ENCODE measurements at places on chromosomes 16 and 17. TPM values are rescaled to one million over a fixed set of nuclear protein-coding genes. Genes with fewer than 3 reads are reported as not detected.

DNA sequence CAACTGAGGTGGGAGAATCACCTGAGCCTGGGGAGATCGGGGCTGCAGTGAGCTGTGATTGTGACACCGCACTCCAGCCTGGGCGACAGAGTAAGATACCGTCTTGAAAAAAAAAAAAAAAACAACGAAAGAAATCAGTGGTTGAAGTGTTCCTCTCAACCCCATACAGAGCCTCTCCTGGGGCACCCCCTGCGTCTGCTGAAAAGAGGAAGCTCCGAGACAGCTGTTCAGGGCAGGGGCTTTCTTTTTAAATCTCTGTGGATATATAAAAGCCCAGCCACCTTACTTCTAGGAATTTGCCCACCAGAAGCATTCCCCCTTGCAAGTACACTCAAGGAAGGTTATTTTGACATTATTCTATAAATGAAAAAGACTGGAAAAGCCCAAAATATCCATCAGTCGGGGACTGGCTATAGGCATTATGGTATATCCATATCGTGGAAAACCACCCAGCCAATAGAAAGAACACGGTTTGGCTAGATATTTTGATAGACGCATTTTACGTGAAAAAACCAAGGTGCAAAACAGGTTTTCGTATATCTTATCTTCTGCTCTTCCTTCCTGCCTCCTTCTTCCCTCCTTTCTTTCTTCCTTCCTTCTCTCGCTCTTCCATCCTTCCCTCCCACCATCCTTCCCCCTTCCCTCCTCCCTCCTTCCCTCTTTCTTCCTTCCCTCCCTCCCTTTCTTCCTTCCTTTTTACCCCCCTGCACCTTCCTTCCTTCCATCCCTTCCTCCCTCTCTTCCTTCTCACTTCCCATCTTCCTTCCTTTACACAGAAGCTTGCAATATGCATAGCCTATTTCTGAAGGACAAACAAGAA lies 9.2 kb upstream of the CCL22 start:
- peak; percentile 32 for DNase-seq

Gene CACNG1
- 112 TPM for total RNA-seq

- no peak for DNase-seq
These were observed 397.7 kb upstream of the PMFBP1 start for GRCh38 chr16:72569677-72570076.

Gene RAB11FIP4
- 0.89 TPM for total RNA-seq

Gene NPIPA8
- 0.22 TPM for total RNA-seq

Gene B9D1
- 5.7 TPM for total RNA-seq

- peak; percentile 3 for DNase-seq
These were observed 83.9 kb upstream of the IRX5 start for GRCh38 chr16:54846766-54847165.

DNA sequence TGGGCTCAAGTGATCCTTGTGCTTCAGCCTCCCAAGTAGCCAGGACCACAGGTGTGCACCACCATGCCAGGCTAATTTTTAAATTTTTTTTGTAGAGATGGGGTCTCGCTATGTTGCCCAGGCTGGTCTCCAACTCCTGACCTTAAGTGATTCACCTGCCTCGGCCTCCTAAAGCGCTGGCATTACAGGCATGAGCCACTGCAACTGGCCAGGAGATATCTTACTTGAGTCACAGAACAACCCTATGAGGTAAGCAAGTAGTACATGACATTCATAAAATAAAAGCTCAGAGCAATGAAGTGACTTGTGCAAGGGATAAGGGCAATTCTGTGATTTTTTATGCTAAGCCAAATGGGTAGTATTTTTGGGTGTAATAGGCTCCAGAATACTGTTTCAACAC lies 57.3 kb downstream of the CDC27 start:
- no peak for DNase-seq

DNA sequence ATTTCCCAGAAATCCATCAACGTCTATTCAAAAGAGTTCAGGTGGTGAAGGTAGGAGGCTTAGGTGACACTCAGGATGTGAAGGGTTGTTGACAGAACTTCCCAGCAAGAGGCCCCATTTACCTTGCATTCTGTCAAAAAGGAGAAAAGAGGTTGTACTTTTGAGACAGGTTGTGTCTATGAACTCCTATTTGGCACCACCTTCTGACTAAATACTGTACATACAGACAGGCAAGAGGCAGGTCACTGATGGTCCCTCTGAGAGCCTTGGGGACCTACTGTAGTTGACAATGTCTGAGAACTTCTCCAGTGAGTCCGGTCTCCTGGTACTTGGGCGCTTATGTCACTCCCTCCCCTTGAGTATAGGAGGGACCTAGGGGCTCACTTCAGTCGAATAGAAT lies 479.3 kb upstream of the ZFHX3 start:
- no peak for DNase-seq

- no peak for DNase-seq
These were observed 79.8 kb downstream of the ENGASE start for GRCh38 chr17:79154446-79154845.

Gene NEUROD2
- total RNA-seq = not detected

Gene HS3ST6
- not detected for total RNA-seq

Gene PRSS33
- not detected for total RNA-seq

DNA sequence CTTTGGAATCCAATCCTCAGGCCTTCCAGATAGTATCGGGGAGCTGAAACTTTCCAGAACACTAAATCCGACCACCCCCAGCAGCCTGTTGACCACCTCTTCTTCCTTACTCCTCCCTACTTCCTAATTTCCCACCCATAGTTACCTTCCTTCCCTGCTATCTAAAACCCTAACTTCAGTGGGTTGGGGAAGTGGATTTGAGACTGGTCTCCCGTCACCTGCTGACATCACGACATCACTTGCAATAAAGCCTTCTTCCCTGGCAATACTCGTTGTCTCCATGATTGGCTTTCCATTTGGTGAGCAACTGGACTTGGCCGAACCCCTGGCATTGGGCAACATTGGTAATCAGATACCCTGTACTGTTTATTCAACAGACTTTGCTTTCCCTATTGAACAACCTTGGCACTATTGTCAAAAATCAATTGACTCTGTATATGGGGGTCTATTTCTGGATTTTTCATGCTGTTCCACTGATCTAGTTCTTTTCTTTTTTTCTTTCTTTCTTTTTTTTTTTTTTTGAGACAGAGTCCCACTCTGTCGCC lies 11.8 kb upstream of the FOXK2 start:
- no peak for DNase-seq

DNA sequence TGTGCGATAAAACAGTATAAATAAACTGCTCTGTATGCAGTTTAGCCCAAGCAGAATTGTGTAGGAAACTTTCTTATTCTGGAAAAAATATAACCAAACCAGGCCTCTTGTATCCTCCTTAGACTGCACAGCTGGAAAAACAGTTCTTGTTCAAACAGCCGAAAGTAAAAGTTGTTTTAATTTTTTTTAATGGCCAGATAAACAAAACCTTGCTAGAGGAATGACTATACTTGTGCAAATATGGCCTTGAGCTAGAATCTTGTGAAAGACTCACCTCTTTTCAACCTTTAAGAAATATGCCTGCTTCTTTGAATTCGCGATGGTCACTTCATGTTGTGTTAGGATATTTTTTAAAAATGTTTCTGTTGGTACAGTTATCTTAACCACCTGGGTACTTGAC lies 114.5 kb upstream of the MAF start:
- peak; percentile 70 for DNase-seq

GRCh38 chr17:17258998-17259397 lies 22.0 kb upstream of the FLCN start:
- DNase-seq = peak; percentile 46

DNA sequence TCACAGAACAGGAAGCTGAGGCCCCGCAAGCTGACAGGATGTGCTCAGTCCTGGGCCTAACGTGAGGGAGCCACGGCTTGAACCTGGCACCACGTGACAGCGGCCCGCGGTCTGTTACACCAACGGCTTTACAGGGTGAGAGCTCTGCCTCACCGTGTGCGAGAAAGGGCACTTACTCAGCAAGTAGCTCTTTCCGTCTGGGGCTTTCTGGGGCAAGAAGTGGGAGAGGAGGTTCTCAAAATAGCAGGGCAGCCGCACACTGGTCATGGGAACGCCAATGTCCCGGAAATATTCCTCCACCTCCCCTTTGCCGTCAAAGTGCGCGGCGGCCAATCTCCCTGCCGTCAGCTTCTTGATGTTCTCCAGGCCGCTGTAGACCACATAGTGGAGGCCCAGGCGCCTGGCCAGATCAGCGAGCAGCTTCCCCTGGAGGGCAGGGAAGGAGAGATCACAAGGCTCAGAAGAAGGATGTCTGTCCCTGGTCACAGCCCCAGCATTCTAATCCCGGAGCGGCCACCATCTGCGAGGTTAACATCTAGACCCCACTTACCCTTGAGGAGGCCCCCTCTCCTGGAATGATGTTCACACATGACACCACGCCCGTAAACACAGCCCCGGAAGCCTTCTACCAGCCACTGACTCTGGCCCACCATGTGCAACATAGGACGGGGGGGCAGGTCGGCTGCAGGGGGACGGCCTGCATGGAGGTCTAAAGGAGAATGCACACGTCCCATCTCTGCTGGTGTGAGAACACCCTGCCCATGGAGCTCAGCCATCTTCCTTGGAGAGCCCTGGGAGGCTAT lies 8.2 kb downstream of the NMRAL1 start:
- DNase-seq = no peak

- DNase-seq = peak; percentile 56
These were observed 35.7 kb downstream of the CACNA1H start for GRCh38 chr16:1188432-1189189.

DNA sequence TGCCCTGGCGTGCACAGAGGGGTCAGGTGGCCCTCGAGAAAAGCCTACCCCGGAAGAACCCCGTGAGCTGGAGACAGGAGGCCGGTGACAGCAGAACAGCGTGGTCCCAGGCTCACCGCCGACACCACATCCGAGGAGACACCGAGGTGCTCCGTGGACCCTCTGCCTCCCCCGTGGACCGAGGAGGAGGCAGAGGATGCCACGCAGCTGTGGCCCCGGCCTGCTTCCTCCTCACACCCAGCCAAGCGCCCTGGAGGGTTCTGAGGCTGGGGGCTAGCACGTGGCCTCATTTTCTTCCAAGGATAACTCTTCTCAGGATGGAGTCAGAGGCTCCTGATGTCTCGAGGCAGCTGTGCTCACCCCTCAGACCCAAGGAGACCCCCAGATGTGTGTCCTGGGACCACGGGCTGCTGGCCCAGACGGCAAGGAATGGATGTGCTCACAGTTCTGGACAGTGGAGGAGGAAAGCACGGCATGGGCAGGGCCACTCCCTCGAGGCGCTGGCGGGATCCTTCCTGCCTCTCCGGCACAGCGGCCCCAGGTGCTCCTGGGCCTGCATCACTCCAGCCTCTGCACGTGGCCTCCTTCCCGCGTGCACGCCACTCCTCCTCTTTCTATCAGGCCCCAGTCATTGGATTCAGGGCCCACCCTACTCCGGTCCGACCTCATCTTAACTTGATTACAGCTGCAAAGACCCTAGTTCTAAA lies 4.4 kb upstream of the PVALEF start:
- DNase-seq = no peak

Gene NLRC3
- total RNA-seq = 0.58 TPM

Gene SNX20
- 0.75 TPM for total RNA-seq

GRCh38 chr16:15686287-15686686 lies 36.2 kb downstream of the NDE1 start:
- DNase-seq = peak; percentile 21

DNA sequence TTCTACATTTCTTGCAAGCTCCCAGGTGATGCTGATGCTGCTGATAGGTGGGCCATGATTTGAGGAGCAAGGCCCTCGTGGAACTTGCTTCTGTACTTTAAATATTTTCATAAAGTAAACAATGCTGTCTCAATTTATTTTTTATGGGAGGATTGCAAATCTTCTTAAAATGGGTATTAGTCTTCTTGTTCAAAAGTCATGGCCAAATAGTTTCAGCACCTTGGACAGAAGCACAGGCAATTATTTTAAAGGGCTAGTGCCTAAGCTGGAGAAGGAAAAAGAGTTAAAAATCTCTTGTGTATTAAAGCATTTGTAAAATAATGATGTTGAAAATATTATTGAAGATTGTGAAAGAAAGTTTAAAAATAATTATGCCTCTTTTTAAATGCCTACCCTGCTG lies 50.5 kb downstream of the GPR139 start:
- peak; percentile 48 for DNase-seq

GRCh38 chr17:31448467-31449077 lies 57.1 kb downstream of the RAB11FIP4 start:
- DNase-seq = peak; percentile 39

Gene IRX5
- 0.35 TPM for total RNA-seq

Gene ADAD2
- total RNA-seq = 0.40 TPM

DNA sequence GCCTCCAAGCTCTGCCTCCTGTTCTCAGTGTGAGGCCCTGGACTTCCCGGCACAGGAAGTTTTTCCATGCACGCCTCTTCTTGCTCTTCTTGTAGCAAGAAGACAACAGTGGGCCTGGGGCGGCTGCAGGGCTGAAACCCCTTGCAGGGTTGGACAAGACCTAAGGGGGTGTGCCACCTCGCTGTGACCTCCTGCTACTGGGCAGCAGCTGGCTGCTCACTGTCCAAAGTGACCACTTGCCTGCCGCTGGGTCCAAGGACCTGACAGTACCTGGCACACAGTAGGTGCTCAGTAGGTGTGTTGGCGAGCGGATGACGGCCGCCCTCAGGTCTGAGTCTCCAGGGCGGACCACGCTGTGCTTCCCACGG lies 331.6 kb downstream of the C16orf95 start:
- DNase-seq = no peak

Gene VTN
- total RNA-seq = 0.58 TPM

Gene TBC1D3
- not detected for total RNA-seq

DNA sequence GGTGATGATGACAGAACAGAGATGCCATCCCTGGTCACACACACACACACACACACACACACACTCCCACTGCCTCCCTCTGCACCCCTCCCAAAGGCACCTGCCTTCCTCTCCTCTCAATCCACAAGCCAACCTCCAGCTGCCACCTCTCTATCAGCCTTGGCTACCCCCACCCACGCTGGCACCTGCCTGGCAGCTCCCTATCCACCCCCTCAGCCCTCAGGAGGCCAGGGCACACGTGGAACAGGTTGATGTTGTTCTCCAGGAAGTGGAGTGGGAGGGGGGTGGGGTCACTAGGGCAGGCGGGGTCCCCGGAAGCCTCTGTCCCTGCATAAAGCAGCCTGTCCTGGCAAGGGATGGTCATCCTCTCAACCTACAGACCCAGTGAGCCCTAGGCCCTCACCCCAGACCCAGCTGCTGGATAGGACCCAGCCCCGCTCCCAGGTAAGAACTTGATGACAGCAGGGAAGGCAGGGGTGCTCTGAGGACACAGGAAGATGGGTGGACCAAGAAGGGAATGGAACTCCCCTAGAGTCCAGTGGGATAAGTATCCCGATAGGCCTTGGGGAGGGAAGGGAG lies at the start of gene GSDMA:
Gene GSDMA, plus strand, starts transcription at position 363 of the 579 bp plus-strand sequence. CDS start 2,684 bp downstream, outside the sequence.
- no peak for DNase-seq

Gene MPDU1
- total RNA-seq = 34.4 TPM

Gene STH
- not detected for total RNA-seq

Gene RBFOX1
- 37.9 TPM for total RNA-seq

Gene NPIPB2
- total RNA-seq = 2.5 TPM

Data from muscle of leg (tissue), 16 donors.